ENCODE measurements at places on chromosomes 11 and 22.

- DNase-seq, result peak; percentile 2
Observed at GRCh38 chr11:93903989-93904388, 53.6 kb upstream of the VSTM5 start.

GRCh38 chr11:61699737-61700160, 19.6 kb downstream of the DAGLA start:
- DNase-seq, result no peak

DNA sequence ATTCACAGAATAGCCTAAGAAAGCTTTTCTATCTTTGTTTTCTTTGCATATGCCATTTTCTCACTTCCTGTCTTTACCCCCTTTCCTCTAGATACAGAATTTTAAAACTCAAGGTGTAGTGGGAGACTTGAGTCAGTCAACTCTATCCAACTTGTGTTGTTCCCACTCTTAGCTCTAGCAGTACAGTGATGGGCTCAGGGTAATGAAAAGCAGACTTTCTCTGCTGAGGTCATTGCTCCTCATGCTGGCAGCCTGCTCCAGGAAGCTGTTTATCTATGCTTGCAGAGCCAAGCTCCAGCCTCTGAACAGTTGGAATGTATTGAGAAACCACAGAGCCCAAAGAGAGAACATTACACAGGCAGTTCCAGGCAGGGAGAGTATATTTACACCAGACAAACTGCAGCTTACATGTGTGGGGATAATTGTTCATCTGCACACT, 68.1 kb downstream of the CSTPP1 start:
- DNase-seq, result peak; percentile 59

GRCh38 chr11:96875712-96876111, 485.9 kb downstream of the JRKL start:
- no peak for DNase-seq

GRCh38 chr11:77800449-77800848, 20.1 kb downstream of the RSF1 start:
- DNase-seq, result no peak

DNA sequence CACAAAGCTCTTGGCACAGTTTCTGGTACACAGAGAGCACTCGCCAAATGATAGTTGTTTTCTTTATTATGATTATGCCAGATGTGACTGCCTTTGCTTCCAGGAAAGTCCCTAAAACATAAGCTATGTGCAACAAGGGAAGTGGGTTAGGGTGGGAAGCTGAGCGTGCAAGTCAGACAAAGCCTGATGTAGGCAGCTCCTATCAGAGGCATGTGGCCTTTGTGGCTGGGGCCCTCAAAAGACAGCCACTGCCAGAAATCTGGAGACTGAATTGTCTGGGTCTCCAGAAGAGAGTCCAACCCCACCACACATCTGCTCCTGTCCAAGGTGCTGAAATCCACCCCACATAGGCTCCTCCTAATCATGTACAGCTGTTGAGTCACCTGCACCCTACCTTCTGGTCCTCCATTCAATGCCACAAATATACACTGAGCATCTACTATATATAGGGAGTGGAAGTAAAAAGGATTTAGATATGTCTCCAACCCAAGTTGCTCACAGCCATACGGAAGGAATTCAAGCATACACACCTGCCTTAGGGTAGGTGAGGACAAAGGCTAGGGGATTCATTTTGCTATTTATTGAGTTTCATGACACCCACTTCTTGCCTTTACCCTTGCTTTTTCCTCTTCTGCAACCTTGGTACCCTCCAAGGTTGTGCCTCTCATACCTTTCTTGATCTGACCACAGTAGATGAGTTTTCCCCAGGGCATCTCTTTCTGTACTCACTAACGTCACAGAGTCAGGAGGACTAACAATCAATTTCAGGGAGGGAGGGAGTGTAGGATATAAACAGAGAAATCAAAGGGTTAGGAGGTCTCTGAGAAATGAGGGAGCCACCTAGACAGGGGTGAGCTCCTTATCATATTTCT, 12.4 kb downstream of the SEC14L3 start:
- DNase-seq, result no peak

DNA sequence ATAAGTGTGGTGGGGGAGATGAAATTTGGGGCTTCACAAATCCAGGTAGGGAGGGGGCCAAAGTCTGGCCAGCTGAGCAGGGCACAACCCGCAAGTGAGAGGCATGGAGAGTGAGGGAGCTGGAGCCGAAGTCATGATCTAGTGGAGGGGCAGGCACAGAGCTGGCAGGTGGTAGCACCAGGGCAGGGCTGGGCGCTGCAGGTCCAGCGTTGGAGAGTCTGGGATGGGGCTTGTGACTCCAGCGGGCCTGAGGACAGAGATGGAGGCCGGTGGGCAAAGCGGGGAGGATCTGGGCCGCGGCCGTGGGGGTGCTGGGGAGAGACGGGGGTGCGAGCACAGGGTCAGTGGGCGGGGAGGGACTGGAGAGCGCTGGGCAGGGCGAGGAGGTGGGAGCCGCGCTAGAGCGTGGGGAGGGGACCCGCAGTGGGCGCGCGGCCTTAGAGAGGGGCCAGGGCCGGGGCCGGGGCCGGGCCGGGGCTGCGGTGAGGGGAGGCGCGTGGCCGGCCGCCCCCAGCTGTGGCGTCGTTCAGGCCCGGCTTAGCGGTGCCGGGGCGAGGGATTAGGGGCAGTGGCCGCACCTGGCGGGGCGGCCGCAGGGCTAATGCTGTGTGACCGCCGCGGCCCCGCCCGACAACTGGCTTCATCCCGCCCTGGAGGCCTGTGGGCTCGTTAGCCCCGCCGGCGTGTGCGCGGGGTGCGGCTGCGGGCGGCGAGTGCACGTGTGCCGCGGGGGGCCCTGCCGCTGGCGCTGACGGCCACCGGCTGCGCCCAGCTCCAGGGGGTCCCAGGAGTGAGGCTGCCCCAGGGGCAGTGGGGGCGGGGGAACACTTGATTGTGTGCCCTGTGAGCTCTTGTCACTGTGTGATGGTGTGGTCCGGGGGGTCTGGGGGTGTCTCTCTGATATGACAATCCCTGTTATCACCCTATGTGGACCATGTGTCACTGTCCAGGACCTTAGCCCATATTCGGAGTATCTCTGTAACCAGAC, 23.6 kb upstream of the MYOD1 start:
- DNase-seq, result no peak

DNA sequence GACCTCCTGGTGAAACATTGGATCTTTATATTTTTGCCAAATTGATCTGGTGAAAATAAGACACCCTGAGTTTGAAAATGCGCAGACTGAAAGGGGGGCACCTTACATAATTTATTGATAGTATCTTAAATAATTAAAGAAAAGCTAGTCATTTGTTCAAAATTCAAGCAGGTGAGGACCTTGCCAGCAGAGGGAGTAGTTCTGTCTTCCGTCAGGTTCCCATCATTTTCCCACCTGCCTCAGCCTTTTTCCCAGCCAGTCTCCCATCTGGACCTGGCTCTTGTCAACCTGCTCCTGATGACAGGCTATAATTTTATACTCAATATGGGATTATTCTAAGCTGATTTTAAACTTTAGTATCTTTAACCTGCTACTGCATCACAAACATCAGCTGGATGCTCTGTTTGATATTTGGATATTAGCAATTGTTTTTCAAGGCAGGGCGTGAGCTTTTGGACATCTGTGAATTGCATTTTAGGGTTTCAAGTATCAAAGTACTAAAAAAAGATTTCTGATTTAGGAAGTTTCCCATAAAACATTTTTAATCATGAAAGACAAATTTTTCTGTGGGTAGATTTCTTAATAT, 132.0 kb downstream of the ELP4 start:
- peak; percentile 94 for DNase-seq

DNA sequence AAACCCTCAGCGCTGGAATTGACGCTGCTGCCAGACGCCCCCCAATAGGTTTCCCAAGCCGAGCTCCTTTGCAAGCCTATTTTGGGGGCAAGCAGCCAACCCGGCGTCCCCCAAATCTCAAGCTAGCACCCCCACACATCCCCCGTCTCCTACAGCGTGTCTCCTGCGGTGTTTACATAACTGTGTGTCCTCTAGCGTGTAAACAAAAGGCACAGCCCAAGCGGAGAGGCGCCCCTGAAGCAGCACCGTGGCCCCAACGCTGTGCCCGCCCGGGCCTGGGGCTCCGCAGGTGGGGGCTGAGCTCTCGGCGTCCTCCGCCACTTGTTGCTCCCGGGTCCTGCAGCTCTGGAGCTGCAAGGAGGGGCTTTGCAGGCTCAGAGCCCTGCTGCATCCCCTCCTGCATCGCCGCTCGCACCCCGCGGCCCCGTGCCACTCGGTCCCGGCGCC, 1.6 kb downstream of the CADM1 start:
- DNase-seq, result no peak

DNA sequence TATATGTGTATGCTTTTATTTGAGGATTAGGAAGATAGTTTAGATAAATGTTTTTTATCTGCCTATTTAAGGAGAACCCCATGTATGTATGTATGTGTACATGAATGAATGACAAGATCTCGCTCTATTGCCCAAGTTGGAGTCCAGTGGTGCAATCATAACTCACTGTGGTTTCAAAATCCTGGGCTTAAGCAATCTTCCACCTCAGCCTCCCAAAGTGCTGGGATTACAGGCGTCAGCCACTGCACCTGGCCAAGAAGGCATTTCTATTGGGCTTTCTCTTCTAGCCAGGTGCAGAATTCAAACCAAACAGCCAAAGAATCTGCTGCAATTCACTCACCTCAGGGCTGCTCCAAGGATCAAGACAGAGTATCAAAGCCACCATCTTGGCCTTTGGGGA, 25.5 kb upstream of the DGKZ start:
- DNase-seq, result no peak

DNA sequence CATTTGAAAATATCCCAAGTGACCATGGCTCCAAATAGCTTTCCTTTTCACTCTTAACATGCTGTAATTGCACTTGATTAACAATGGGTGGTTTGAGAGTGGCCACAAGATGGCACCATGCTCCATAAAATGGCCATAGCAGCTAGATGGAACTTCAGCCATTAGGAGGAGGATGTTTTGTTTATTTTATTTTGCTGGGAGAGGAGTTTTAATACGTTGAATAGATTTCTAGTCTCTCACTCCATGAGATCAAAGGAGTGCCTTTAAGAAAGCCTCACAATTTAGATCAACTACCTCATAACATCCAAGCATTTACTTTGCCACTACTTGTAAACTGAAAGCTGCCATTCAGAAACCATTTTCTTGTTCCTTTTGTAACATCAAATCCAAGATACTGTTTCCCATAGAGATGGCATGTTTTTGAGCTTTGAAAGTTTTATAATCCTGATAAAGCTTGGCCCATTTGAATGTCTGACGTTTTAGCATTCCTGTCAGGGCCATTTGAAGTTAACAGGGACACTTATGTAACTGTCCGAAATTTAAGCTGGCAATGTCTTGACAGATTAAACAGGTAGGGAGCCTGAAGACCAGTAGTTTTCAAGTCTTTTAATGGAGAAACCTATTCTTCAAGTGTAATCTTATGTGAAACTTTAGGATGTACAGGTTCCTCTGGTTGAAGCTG, 4.7 kb downstream of the FEN1 start:
- DNase-seq, result peak; percentile 77

- DNase-seq, result no peak
Observed at GRCh38 chr11:77909277-77909676, 85.2 kb downstream of the INTS4 start.

DNA sequence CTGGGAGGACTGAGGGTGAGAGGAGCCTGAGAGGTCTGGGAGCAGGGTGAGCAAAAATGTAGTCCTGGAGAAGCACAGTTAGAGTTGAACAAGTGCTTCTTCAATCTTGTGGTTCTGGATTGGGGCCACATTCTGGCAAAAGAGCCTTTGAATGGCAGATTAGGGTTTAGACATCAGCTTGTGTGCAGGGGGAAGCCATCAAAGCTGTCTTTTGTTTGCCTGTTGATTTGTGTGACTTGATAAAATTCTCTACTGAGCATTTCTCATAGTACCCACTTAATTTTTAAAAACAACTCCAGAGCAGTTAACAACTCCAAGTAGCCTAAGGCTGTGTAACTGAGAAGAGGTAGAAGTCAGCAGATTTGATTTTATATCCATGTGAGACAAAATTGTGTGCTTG, 166.2 kb downstream of the FAT3 start:
- DNase-seq, result no peak

GRCh38 chr22:50531962-50532674, 2.3 kb upstream of the TYMP start:
- no peak for DNase-seq

- no peak for DNase-seq
Observed at GRCh38 chr11:86155200-86155844, 86.4 kb upstream of the PICALM start.

DNA sequence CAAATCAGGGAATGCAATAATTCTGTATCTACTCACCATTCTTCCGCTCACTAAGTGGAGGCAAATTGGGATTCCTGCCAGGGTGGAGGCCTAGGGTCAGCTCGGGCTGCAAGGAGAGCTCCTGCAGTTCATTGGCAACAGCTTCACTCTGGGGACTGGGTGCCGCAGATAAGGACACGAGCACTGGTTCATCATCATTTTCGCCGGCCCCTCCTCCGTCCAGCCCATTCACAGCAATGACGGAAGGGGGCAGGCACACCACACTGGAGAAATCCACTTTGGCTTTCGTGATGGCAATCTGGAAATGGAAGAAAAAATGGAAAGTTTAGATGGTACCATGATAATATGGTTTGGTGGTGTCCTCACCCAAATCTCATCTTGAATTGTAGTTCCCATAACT, 84.4 kb downstream of the MRTFA start:
- no peak for DNase-seq

DNA sequence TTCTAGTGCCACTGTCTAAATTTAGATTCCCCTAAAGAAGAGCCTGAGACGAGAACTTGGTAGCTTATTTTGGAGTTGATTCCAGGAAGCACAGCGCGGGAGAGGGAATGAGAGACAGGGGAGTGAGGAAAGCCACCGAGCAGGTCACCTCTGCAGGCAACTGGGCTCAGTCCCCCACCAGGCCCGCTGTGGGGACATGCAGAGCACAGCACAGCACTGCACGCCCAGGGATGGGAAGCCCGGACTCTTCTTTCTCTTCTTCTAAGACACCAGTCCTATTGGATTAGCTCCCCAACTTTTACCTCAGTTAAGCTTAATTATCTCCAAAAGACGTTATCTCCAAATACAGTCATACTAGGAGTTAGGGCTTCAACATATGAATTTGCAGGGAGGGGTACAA, 28.7 kb downstream of the RBX1 start:
- DNase-seq, result no peak

DNA sequence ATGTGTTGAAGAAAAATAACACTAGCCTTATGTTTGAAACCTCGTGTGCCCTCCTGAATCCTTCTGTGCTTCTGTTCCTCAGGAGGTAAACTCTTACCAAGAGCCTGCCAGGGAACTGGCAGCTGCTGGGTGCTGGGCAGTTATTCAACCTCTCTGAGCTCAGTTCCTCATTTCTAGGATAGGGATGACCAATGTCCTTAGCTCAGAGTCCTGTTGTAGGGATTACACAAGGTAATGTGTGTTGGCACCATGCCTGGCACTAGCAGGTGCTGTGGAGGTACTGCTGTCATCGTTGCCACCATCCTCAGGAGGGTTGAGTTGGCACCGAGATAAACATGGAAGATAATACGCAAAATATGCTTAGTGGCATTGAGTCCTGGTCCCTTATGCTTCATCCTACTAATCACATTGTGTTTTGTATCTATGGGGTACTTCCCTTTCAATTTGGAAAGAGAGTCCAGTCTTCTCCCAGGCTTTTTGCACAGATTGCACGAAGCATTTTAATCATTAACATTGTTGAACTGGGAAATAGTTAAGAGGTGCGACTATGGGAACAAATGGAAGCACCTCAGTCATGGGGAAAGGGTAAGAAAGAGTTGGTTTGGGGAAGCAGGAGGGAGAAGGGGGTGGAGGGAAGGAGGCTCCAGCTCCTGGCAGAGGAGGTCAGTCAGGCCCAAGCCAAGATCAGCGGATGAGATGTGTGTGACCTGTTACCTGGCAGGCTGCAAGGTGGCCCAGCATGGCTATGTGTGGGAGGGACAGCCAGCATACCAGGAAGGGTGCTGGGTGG, 56.7 kb downstream of the CABIN1 start:
- no peak for DNase-seq
